NCI-H510A treated with DMSO at 0.1 percent for 48 hours (cell line): ENCODE measurements at places on chromosomes 1 and 21.

DNA sequence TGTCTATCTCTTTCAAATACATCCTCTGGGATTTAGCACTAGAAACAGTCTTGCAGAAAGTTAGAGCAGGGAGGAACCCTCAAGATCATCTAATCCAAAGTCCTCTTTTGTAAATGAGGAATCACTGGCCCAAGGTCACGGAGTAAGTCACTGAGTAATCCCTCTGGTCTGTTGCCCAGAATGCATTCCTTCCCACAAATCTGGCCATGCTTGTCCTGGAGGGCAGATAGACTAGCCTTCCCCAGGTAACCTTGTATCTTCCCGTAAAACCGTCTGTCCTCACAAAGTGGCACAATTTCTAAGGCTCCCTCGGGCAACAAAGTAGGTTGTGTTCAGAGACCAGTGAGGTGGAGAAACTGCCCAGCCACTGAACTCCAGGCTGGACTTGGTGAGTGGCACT is 46.2 kb downstream of the DDR2 start:
- no peak for DNase-seq

GRCh38 chr1:174118751-174119150 is 40.6 kb upstream of the RABGAP1L start:
- no peak for DNase-seq

- no peak for DNase-seq
Measured at GRCh38 chr1:118202076-118202608, 17.1 kb upstream of the SPAG17 start.

DNA sequence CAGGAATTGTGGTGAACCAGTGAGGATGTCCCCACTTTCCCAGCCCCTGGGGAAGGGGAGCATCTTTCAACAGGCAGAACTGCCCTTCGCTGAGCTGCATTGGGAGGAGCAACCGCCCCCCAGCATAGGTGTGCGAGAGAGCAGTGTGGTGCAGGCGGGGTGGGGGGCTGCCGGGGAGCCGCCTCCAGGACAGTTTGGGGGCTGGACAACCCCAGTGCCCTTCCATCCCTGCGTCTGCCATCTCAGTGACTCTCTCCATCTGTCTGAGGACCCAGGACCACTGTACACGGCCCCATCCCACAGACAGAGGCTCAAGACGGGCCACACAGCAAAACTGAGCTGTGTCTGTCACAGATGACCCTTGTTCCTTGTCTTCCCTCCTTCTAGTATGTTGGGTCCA is 14.2 kb downstream of the PODN start:
- DNase-seq = no peak

GRCh38 chr1:102098536-102098935 is 101.8 kb upstream of the OLFM3 start:
- DNase-seq = no peak

- DNase-seq = no peak
Measured at GRCh38 chr1:70818401-70818800, 229.2 kb downstream of the PTGER3 start.

GRCh38 chr1:52210044-52210443 is 68.2 kb downstream of the ZFYVE9 start:
- no peak for DNase-seq
